Right atrium auricular region (tissue), 2 donors: ENCODE measurements at places on chromosomes 7 and 10. TPM values are rescaled to one million over a fixed set of nuclear protein-coding genes. Genes with fewer than 3 reads are reported as not detected.

SCIN gene
- 0.67 TPM for total RNA-seq

TACC2 gene
- total RNA-seq, result 247 TPM

KAZALD1 gene
- 7.0 TPM for total RNA-seq

DNA sequence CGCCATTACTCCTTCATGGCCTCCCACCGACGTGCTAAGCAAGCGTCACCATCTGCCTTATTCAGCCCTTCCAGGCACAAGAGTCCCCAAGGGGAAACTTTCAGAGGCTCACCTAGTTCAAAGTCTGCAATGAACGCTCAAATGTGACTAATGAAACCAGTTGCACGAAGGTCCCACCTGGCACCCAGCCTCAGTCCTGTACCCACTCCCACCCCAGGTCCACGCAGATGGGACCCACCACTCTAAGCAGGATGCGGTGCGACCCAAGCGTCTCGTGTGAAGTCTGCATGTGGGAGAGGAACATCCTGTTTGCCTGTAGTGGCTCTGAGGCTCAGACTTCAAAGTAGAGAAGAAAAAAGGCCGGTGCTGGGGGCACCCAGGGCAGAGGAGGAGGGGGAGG is 40.3 kb downstream of the RGS10 start:
- no peak for DNase-seq

GRCh38 chr7:125033506-125033905 is 103.9 kb upstream of the POT1 start:
- no peak for DNase-seq

- peak; percentile 84 for DNase-seq
These were observed 26.6 kb upstream of the ASCC1 start for GRCh38 chr10:72242675-72243074.

- peak; percentile 68 for DNase-seq
These were observed 34.0 kb upstream of the DNMBP start for GRCh38 chr10:100043796-100044195.

GRCh38 chr10:9635691-9636090 is 1382.0 kb upstream of the CELF2 start:
- DNase-seq, result no peak
